ENCODE measurements at places on chromosomes 3 and 15.

GRCh38 chr15:74307827-74308811 is 59.3 kb downstream of the CYP11A1 start:
- DNase-seq, result peak; percentile 8

- no peak for DNase-seq
Observed at GRCh38 chr3:63617391-63617790, 35.1 kb upstream of the SNTN start.

- DNase-seq, result peak; percentile 12
Observed at GRCh38 chr15:82986442-82986780, 401 bp downstream of the RAMAC start.

GRCh38 chr3:10557250-10557649 is 51.9 kb upstream of the ATP2B2 start:
- no peak for DNase-seq
